Subcutaneous adipose tissue (tissue), 4 donors: ENCODE measurements at places on chromosomes 2 and 18. TPM values are rescaled to one million over a fixed set of nuclear protein-coding genes. Genes with fewer than 3 reads are reported as not detected.

The C2orf81 gene
- total RNA-seq = not detected

The KCNS3 gene
- total RNA-seq = 3.6 TPM

The FEV gene
- total RNA-seq = not detected

The IMPACT gene
- total RNA-seq = 31.1 TPM

The MC4R gene
- not detected for total RNA-seq
